Hindlimb muscle (tissue), 1 donor: ENCODE measurements at places on chromosomes 16 and 17.

- no peak for DNase-seq
Observed at GRCh38 chr17:30002088-30002487, 60.7 kb downstream of the EFCAB5 start.

DNA sequence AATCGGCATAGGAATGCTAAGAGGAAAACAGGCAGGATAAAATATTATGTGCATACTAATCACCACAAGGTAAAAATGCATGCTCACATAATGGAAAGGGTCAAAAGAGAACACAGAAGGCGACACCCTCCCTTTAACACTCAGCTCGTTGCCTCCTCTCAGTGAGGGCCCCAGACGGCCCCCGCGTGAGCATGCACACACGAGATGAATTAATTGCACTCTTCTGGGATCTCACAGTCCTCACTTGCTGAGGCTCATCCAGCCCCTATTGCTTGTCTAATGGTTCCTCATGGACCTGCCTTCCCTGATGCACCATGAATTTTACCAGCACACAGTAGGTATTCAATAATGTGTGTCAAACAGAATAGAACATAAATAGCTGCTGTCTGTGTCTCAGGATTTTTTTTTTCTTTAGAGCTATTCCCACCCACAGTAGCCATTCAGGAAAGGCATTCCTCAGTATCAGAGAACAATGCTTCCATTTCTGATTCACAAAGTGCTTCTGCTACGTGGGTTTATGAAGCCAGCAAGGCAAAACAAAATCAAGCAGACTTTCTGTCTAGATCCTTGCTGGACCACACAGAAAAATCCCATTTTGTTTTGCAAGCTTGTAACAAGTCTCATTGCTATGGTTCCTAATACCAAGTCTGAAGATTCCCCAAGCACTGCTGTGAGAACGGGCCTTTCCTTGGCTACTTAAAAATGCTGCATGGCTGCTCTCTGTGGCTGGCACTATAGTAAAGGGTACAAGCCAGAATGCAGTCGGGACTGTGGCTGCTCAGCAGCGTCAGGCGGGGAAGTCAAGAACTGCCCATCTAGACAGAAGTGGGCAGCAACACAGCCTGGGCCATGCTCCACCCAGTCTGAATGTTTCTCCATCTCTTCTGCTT is 43.6 kb downstream of the TOM1L2 start:
- no peak for DNase-seq

DNA sequence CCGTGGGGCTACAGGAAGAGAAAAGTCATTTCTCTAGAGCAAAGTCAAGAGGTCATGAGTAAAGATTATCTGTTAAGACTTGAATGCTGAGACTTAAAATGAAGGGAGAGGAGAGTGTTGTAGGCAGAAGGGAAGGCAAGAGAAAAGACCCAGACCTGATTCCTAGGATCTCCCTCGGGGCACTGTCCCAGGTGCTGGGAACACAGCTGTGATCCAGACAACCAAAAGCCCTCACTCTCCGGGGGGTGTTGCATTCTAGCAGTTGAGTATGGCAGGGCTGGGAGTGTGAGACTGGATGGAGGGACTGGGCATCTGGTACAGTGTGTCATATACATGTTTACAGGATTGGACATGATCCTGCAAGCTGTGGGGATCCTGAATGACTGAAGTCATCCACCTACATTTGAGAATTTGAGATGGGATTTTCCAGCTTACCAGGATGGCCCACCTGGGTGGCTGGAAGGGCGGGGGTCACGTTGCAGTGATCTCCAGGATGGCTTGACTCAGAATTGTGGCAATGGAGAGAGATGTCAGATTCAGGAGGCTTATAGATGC is 29.1 kb downstream of the ARSG start:
- no peak for DNase-seq

DNA sequence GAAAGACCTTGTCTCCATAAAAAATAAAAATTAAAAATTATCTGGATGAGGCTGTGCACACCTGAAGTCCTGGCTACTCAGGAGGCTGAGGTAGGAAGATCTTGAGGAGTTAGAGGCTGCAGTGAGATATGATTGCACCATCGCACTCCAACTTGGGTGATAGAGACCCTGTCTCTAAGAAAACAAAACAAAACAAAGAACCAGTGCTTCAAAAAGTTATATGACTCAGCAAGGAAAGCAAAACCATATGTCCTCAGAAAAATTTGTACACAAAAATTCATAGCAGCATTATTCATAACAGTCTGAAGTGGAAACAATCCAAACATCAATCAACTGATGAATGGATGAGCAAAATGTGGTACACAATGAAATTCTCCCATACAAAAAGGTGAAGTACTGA is 48.9 kb downstream of the SLFN5 start:
- DNase-seq = no peak

DNA sequence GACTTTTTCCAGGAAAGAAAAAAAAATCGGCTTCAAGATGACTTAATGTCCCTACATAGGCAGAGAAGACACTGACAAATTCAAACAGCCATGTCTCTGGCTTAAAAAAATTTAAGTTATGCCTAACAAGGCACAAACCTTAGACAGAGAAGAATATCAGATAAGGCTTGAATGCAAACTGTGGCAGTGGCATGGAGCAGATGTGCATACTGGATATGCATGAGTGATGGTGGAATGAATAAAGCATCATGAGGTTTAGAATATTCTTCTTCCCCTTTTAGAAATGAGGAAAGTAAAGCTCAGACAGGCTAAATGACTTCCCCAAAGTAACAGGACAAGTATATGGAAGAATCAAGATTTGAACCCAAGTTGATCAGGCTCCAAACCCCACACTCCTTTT is 23.2 kb upstream of the WSCD1 start:
- no peak for DNase-seq

DNA sequence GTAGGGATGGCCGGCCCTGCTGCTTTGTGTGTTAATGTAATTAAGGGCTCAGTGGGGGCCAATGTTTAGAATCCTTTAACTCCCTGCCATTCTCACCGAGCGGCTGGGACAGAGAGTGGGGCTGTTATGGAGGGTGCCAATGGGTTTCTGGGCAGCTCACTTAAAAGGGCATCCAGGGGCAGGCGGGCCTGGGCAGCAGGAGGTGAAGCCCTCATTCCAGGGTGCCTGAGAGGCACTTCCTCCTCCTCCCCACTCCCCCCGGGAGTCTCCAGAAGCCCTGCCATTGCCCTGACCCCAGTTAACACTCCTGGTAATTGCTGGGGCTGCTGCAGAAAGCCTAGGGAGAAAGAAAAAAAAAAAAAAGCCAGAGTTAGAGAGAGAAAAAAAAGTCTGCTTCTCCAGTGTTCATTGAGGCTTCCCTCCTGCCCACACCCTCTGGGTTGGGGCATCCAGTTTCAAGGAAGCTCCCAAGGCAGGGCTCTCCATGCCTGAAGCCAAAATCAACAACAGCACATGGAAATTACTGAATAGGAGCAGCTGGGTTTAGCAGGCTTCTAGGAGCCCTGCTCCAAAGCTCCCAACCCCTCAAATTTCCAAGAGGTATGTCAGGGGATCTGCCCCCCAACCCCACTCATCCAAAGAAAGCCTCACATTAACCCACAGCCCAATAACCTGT is 28.0 kb downstream of the CUEDC1 start:
- no peak for DNase-seq

DNA sequence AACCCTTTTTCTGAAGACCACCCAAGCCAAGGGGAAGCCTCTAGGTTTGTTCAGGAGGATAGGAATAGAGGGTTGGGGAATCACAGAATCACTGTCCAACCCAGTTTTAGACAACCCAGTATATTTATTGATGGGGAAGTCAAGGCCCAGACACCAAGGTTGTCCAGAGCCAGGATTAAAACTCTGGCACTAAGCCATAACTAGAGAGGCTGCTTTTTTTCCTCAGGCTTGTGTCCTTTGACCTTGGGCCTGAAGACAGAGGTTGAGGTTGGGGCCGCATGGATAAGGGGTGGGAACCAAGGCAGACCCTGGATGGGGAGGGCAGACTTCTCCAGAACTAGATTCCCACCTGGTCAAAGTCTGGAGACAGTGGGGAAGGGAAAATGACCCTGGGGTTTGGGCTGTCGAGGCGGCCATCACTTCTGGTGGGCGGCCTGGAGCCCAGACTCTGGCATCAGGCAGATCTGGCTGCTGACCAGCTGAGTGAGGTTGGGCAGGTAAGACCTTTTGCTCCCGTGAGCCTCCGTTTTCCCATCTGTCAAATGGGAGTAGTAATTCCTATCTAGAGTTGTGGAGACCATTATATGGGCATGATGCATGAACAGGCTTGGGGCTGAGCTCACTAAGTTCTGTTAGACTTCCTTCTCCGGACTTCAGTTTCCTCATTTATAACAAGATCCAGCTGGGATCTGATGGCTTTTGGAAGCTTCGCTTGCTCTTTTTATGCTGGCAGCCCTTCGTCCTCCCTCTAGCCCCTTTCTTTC is 17.9 kb downstream of the IGFBP4 start:
- DNase-seq = no peak
